ENCODE measurements at places on chromosomes 16 and 17.

GRCh38 chr17:47929218-47930000 lies 12.0 kb upstream of the PNPO start:
- DNase-seq = no peak

GRCh38 chr17:43907998-43908721 lies 824 bp upstream of the MPP2 start:
- DNase-seq = no peak

DNA sequence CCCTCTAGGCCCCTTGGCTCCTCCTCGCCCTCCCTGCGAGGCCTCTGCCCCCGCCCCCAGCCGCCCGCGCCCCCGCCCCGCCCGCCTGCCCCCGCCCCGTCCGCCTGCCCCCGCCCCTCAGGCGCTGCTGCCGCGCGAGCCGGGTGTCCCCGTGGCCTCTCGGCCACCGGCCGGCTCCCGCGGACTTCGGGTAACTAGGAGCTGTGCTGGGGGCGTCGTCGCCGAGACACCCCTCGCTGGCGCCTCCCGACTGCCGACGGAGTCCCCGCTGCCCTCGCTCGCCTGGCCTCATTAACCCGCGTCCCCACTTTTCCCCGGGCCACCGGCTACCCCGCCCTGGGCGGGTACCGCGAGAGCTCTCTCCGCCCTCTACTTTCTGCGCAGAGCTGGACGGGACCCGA lies at the start of gene TLCD1:
TLCD1 (minus strand) TSS at position 8 of the 401 bp plus-strand sequence. CDS start 136 bp downstream, outside the sequence.
- peak; percentile 63 for DNase-seq

DNA sequence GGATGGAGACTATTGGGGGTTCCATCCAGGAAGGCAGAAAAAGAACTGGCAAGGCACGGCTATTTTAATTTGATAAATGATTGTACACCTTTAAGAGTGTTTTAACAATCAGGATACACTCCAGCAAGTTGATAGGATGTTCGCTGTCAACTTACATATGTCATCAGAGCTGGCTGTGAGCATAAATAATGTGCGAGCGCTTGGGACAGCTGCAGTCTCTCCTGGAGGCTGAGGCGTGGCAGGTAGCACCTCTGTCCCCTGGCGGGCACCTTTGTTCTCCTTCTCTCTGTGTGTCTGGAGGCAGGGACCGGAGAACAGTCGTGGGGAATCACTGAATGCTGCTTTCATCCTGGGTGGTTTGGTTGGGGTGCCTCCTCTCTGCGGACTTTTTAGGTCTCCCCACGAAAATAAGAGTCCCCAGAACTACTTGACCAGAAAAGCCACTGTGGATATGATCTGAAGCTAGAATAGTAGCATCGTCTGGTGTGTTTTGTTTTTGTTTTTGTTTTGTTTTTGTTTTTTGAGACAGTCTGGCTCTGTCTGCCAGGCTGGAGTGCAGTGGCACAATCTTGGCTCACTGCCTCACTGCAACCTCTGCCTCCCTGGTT lies 9.4 kb downstream of the BAHCC1 start:
- no peak for DNase-seq
